HEK293T (cell line): ENCODE measurements at places on chromosomes 5 and 9.

- no peak for DNase-seq
These were observed 7.8 kb upstream of the MRNIP start for GRCh38 chr5:179866241-179867078.

GRCh38 chr9:36158917-36159316 is 10.3 kb upstream of the CCIN start:
- no peak for DNase-seq

DNA sequence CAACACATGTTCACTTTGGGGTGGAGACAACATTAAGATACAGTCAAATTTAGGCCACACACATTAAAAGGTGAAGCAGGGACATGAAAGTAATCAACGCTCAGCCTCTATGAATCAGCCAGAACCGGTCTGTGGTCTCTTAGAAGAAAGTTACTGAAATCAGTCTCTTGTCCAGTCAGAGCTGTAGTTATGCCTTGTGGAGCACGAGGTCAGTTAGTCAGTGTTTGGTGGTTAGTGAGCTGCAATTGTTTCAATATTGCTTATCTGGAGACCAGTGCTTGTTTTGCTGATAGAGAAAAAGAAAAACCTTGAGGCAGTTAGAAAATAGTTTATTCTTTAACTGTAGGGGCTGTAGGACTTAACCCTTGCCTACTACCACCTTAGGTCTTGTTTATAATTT is 157.8 kb upstream of the RASEF start:
- no peak for DNase-seq

- DNase-seq: peak; percentile 39
These were observed 1.3 kb downstream of the NR4A3 start for GRCh38 chr9:99822806-99823591.

GRCh38 chr9:18438300-18438925 is 35.5 kb upstream of the ADAMTSL1 start:
- no peak for DNase-seq

DNA sequence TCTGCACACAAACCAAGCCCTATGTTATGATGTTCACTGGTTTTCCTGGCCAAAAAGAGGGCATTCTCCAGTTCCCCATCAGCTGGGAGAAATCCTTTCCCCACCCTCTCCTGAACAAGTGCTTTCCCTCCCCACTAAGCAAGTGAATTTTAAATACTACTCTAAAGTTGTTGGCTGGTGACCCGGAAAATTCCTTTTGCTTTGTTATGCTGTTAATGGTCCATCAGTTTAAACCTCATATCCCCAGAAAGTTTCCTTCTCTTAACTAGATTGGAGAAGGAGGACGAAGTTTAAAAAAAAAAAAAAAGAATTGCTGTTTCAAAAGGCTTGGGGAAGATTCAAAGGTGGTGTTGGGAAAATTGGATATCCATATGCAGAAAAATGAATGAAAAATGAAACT is 21.9 kb upstream of the SPRY4 start:
- no peak for DNase-seq

GRCh38 chr9:126822278-126822677 is 17.4 kb downstream of the ZBTB43 start:
- DNase-seq: no peak

GRCh38 chr5:5199495-5199894 is 59.4 kb downstream of the ADAMTS16 start:
- no peak for DNase-seq
